ENCODE measurements at places on chromosomes 7 and 10. TPM values are rescaled to one million over a fixed set of nuclear protein-coding genes. Genes with fewer than 3 reads are reported as not detected.

- peaks cover 4% of the 10 kb centered on the region for H3K4me1 ChIP-seq
- peak; percentile 7 for DNase-seq
- no peak within 1 kb of the TSS for H3K4me3 ChIP-seq
Measured at GRCh38 chr7:121872831-121873288, at the start of gene PTPRZ1. PTPRZ1 (plus strand) TSS chr7:121873161; CDS start chr7:121873500, 339 bp downstream.

GRCh38 chr7:152103066-152103465, 77.6 kb downstream of the GALNT11 start:
- H3K4me1 ChIP-seq: no peaks in the 10 kb centered on the region
- H3K27ac ChIP-seq: no peak overlapping the region
- DNase-seq: no peak
- peaks cover 30% of the 10 kb centered on the region for H3K36me3 ChIP-seq

DNA sequence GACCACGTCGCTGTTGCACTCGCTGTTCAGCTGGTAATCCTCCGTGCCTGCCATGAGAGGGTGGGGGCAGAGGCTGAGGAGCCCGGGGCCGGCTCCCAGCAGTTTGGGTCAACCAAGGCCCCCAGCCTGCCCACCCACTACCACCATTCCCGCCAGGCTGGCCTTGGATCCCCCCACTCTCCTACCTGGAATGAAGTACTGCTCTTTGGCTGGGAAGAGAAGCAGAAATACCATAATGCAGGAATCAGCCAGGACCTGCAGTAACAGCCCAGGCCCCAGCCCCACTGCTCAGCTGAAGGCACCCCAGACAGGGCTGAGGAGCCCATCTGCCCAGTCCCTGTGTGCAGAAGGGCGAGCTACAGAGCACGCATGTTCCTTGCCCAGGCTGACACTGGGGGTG, 138.0 kb downstream of the SLIT1 start:
- no peak for DNase-seq
- H3K36me3 ChIP-seq: no peaks in the 10 kb centered on the region
- H3K4me3 ChIP-seq: no peak overlapping the region

GRCh38 chr7:151869109-151869428, 7.8 kb downstream of the PRKAG2 start:
- no peaks in the 10 kb centered on the region for H3K27me3 ChIP-seq
- H3K4me1 ChIP-seq: peaks cover 12% of the 10 kb centered on the region
- DNase-seq: no peak
- no peak overlapping the region for H3K27ac ChIP-seq
- no peaks in the 10 kb centered on the region for H3K36me3 ChIP-seq
- H3K4me3 ChIP-seq: no peak overlapping the region

DNA sequence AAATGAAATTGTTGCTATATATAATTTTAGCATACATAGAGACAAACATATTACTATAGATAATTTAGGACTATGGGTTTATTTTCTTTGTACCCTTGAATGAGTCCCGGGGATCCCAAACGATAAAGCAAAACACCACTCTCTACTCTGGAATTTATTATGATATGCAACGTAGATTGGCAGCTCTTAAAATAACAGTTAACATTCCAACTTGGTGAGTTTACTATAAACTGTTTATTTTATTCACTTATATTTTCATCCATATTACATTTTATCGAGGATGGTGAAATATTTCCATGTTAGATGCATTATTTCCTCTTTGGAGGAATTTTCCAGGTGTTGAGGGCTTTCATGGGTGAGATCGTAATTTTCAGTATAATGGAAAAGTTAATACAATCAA, 138.7 kb upstream of the DGKB start:
- H3K4me3 ChIP-seq: no peak overlapping the region
- no peak overlapping the region for H3K27ac ChIP-seq
- no peaks in the 10 kb centered on the region for H3K36me3 ChIP-seq
- no peaks in the 10 kb centered on the region for H3K27me3 ChIP-seq
- no peaks in the 10 kb centered on the region for H3K4me1 ChIP-seq

DNA sequence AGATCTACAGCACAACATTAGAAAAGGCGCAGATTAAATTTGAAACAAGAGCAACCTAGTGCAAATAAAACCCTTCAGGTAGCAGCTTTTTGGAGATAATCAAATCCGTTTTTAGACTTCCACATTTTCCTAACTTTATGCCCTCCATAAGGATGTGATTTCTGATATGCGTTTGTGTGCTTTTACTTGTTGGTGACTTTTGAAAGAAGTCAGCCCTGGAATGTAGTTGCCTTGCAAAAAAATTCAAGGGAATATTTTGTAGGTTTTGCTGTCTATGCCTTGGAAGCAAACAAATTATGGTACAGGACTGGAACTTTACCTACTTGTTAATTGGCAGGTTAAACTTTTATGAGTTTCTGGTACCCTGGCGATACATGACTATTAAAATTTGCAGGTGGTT, 86.7 kb upstream of the HDAC9 start:
- no peaks in the 10 kb centered on the region for H3K4me1 ChIP-seq
- no peak overlapping the region for H3K4me3 ChIP-seq
- no peak for DNase-seq

- H3K27me3 ChIP-seq: no peaks in the 10 kb centered on the region
- no peaks in the 10 kb centered on the region for H3K36me3 ChIP-seq
- no peak for DNase-seq
- no peak overlapping the region for H3K4me3 ChIP-seq
- H3K27ac ChIP-seq: no peak overlapping the region
Measured at GRCh38 chr7:34659472-34660075, 1.6 kb downstream of the NPSR1 start.

INPP5A gene
- total RNA-seq: 9.3 TPM

DNAJC12 gene
- 6.6 TPM for total RNA-seq

PDZD8 gene
- 15.9 TPM for total RNA-seq

WNT16 gene
- not detected for total RNA-seq

NACAD gene
- total RNA-seq: 0.21 TPM

NOS3 gene
- 9.3 TPM for total RNA-seq

VKORC1L1 gene
- total RNA-seq: 17.6 TPM
